ENCODE measurements at places on chromosomes 5 and 9. TPM values are rescaled to one million over a fixed set of nuclear protein-coding genes. Genes with fewer than 3 reads are reported as not detected.

DNA sequence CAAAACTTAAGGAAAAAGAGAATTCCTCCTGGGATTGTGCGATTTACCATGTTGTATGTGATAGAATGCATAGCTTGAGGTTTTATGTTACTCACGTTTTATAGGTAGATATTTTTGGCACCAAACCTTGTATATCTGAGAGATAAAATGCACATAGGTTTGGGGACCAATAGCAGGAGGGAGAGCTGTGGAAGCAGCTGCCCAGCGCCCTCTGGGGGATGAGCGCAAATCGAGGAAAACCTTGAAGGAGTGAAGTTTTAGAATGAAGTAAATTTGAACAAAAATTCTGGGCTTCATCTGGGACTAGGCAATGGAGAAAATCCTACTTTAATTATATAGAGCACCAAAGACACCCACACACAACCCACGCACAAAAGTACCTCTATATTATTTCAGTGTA lies 197.0 kb downstream of the ADCY2 start:
- DNase-seq, result peak; percentile 52

- DNase-seq, result no peak
Measured at GRCh38 chr9:89878003-89878411, 273.2 kb downstream of the GADD45G start.

DNA sequence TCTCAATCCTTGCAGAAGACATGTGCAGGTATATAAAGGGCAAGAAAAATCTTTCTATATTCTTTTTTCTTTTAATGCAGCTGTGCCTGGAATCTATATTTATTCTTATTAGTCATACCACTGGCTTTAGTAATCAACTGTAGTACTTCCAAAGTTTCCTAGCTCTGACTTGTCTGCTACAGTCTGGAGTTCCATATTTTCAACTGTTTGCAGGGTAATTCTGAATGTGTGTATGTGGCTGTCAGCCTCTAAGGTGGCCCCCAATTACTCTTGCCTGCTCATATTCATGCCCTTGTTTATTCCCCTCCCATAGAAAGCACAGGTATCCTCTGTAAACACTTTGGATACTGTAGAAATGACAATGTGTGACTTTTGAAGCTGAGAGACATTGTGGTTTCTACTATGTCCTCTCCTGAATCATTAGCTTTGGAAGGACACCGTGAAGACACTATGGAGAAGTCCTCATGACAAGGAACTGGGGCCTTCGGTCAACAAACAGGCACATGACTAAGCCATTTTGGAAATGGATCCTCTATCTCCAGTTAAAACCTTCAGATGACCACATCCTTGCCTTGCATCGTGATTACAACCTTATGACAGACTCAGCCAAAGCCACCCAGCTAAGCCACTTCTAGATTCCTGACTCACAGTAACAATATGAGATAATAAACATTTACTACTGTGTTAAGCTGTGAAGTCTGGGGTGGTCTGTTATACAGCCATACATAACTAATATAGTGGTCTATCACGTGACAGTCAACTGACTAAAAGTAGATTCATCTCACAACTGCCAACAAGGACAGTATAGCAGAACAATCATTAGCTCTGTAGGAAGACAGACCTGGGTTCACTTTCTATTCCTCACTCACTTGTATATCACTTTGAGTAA lies 49.5 kb upstream of the SUSD1 start:
- DNase-seq, result no peak

GRCh38 chr5:139676951-139677735 lies 29.0 kb downstream of the CXXC5 start:
- DNase-seq, result no peak

Gene FREM1
- total RNA-seq, result 3.1 TPM

Gene TSSK1B
- 0.52 TPM for total RNA-seq
